ENCODE measurements at places on chromosomes 2 and 18. TPM values are rescaled to one million over a fixed set of nuclear protein-coding genes. Genes with fewer than 3 reads are reported as not detected.

DNA sequence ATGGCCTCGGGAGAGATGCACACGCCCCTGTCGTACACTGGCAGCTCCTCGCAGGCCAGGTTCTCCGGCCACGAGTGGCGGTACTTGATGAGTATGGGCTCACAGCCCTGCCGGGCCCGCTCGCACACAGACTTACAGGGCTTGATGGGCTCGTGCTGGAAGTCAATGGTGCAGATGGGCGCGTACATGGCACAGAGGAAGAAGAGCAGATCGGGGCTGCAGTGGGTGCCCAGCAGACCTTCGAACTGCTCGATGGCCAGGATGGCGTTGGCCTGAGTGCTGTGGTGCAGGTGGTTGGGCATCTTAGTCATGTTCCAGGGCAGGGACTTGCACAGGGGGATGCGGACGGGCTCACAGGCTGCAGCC lies 359 bp downstream of the FRZB start:
- DNase-seq, result no peak
- H3K27ac ChIP-seq, result no peak overlapping the region
- no peaks in the 10 kb centered on the region for H3K4me1 ChIP-seq
- H3K36me3 ChIP-seq, result no peaks in the 10 kb centered on the region
- H3K27me3 ChIP-seq, result no peaks in the 10 kb centered on the region
- H3K4me3 ChIP-seq, result peak overlapping the region; percentile 41

DNA sequence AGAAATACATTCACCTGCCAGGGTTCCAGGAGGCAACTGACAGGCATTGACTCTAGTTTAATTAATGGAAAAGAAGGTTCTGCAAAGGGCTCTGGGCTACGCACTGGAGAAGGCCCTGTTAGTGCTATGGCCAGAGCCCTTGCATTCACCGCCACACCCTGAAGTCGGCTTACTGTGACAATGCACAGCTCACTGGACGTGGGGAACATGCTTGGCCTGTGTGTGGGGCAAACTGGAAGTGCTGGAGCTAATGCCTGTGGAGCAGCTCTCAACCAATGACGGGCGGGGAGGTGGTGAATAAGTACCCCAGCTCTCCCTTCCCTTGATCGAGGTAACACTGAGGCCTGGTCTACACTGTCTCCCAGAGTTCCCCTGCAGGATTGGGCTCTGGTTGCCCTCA lies 209.8 kb downstream of the HAUS1 start:
- H3K27me3 ChIP-seq, result no peaks in the 10 kb centered on the region
- no peak overlapping the region for H3K4me3 ChIP-seq
- no peak overlapping the region for H3K27ac ChIP-seq

DLX1 gene
- not detected for total RNA-seq

DNA sequence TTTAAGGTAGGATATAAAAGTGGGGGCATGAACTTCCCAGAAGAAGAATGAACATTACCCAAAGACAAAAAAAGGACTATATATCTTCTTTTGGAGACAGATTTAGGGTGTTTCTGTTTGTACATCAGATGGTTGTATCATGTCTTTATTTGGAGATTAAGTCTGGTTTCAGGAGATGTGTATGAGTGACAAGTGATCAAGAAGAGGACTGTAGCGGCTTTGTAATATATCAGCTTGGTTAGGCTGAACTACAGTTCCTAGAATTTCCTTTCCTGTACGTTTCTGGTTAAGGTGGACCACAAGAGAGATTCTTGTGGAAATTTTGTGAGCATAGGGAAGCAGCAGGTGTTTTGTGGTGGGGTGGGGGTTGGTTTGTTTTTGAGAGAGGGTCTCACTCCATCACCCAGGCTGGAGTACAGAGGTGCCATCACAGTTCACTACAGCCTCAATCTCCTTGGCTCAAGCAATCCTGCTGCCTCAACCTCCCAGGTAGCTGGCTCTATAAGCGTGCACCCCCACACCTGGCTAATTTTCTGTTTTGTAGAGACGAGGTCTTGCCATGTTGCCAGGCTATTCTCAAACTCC lies 287.1 kb upstream of the MGAT5 start:
- H3K36me3 ChIP-seq, result no peaks in the 10 kb centered on the region
- no peaks in the 10 kb centered on the region for H3K4me1 ChIP-seq
- DNase-seq, result no peak
- no peaks in the 10 kb centered on the region for H3K27me3 ChIP-seq

DNA sequence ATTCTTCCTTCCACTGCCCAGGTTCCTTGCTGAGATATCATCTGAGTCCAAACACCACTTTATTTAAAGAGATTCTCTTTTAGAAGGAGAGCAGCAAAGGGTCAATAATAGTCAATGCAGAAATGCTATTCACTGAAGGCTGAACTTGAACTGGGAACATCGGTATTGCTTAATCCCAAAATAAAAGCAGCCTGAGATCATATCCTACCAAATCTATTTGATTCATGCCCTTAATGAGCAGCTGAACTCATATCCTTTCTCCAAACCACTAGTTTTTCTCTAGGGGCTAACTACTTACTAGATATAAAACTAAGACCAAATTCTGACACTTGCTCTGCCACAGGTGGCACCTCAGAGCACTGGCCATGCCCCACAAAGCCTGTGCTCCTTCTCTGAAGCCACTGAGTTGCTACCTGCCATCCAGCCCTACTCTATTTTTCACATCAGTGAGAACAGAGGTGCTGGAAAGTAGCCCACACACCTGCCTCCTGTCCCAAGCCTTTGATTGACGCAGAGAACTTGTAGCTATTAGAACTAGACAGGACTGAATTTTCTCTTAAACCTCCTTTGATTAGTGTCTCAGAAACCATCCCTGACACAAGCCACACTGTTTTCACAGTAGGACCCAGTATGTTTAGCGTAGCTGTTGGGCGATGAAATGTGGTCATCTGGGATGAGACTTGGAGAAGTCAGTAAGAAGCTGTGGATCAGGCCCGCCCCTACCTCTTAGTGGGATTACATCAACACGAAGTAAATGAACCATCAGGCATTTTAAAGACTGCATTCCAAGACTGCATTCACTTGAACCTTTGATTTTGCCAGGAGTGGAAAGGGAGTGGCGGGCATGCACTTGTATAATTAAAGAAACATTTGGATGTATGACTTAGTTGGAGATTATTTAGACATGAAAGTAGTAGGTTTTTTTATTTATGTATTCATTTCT lies 124.3 kb downstream of the RBMS1 start:
- no peaks in the 10 kb centered on the region for H3K36me3 ChIP-seq
- DNase-seq, result no peak
- H3K4me1 ChIP-seq, result peaks cover 5% of the 10 kb centered on the region
- H3K4me3 ChIP-seq, result no peak overlapping the region
- no peaks in the 10 kb centered on the region for H3K27me3 ChIP-seq
- H3K27ac ChIP-seq, result no peak overlapping the region

ATOH8 gene
- total RNA-seq, result 24.3 TPM

DNA sequence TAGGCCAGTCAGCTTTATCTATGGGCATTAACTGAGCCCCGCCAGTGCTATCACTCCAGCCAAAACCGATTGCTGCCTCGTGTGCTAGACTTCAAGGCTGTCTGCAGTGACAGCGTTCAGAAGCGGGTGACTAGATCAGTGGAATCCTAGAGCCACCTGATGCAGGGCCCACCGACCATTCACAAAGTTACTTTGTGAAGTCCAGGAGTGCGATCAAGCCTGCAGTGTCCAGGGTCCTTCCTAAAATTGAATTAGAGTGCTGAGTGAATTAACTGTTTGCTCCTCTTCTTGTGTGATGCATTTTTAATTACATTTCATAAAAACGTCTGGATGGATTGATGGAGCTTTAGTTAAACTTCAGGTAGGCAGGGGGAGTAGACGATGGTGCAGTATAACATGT lies 13.9 kb downstream of the PCARE start:
- no peaks in the 10 kb centered on the region for H3K4me1 ChIP-seq
- no peak for DNase-seq
- no peak overlapping the region for H3K27ac ChIP-seq
- no peak overlapping the region for H3K4me3 ChIP-seq
- H3K36me3 ChIP-seq, result no peaks in the 10 kb centered on the region
- H3K27me3 ChIP-seq, result no peaks in the 10 kb centered on the region

DNA sequence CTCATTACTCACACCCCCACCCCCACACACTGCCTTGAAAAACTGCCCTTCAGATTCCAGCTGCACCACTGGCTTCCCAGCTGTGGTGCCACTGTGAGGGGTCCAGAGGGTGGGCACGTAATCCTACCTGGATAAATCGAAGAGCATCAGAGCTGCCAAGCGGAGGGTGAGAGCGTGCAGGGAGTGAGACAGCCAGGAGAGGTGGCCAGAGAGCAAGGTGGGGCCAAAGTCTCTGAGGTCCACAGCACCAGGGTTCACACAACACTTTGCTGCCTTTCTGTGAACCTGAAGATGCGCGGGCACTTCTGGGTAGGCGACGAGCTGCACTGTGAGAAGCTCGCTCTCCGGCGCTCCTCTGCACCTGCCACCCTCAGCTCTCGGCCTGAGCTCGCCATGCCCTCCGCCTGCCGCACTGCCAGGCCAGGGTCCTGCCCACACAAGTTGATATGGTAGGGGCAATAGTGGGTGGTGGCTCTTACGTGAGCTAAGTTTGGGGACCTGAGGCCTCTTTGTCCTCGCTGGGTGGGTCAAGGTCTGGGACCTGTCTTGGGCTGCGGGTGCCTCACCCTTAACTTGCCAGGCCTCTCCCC lies 83.9 kb downstream of the MARCO start:
- H3K27me3 ChIP-seq, result no peaks in the 10 kb centered on the region
- no peaks in the 10 kb centered on the region for H3K36me3 ChIP-seq
- no peak overlapping the region for H3K27ac ChIP-seq
- no peak for DNase-seq
- H3K4me3 ChIP-seq, result no peak overlapping the region

- no peaks in the 10 kb centered on the region for H3K27me3 ChIP-seq
- H3K27ac ChIP-seq, result no peak overlapping the region
- H3K4me1 ChIP-seq, result no peaks in the 10 kb centered on the region
- no peak for DNase-seq
- no peak overlapping the region for H3K4me3 ChIP-seq
Measured at GRCh38 chr2:186984966-186985365, 136.0 kb upstream of the ZSWIM2 start.

NPAS2 gene
- total RNA-seq, result 22.8 TPM

- no peak for DNase-seq
- H3K4me1 ChIP-seq, result no peaks in the 10 kb centered on the region
- H3K4me3 ChIP-seq, result no peak overlapping the region
- no peak overlapping the region for H3K27ac ChIP-seq
Measured at GRCh38 chr2:175633227-175633626, 368.8 kb downstream of the LNPK start.

KLHL29 gene
- total RNA-seq, result 1.7 TPM

DNA sequence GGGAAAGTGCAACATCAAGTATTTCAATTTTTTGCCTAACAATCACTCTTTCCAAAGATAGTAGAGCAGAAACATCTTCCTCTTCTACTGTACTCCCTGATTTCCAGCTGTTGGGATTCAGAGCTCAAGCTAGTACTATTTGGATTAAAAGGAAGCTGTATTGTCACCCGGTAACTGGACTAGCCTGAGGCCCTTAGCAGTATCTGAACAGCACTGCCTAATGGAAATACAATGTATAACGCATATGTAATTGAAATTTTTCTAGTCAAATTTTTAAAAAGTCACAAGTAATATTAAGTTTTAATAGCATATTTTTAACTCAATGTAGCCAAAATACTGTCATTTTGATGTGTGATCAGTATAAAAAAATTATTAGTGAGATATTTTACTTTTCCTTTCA lies 86.2 kb downstream of the COX7A2L start:
- H3K36me3 ChIP-seq, result no peaks in the 10 kb centered on the region
- no peak for DNase-seq
- no peaks in the 10 kb centered on the region for H3K4me1 ChIP-seq
- no peaks in the 10 kb centered on the region for H3K27me3 ChIP-seq
- H3K27ac ChIP-seq, result no peak overlapping the region

GRCh38 chr2:201432621-201433393 lies 18.5 kb downstream of the TRAK2 start:
- H3K27me3 ChIP-seq, result no peaks in the 10 kb centered on the region
- H3K36me3 ChIP-seq, result no peaks in the 10 kb centered on the region
- H3K27ac ChIP-seq, result no peak overlapping the region

CREG2 gene
- total RNA-seq, result not detected

- no peak overlapping the region for H3K27ac ChIP-seq
- no peak overlapping the region for H3K4me3 ChIP-seq
- H3K36me3 ChIP-seq, result no peaks in the 10 kb centered on the region
- H3K4me1 ChIP-seq, result no peaks in the 10 kb centered on the region
- no peaks in the 10 kb centered on the region for H3K27me3 ChIP-seq
Measured at GRCh38 chr2:171807119-171807518, 86.9 kb downstream of the SLC25A12 start.

GRCh38 chr2:120523766-120524165 lies 177.8 kb downstream of the INHBB start:
- H3K27me3 ChIP-seq, result no peaks in the 10 kb centered on the region
- peaks cover 17% of the 10 kb centered on the region for H3K4me1 ChIP-seq
- H3K36me3 ChIP-seq, result no peaks in the 10 kb centered on the region
- no peak overlapping the region for H3K27ac ChIP-seq

TSGA10 gene
- total RNA-seq, result 1.6 TPM

DNA sequence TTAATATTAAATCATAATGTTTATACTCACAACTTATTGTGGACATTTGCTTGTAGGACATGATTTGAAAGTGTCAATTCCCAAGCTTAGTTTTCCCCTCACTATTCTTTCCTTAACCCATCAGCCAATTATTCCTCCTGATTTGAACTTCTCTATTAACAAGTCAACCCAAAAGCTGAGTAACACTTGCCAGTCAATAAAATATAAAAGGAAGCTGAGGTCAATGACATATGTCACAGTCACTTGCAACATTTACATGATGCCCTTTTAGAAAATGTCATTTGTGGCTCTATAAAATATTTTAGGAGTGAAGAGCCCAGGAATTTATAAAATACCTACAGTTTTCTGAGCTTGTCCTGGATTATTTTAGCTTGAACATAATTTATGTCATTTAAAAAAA lies 7.2 kb downstream of the CCDC68 start:
- H3K4me3 ChIP-seq, result no peak overlapping the region
- no peaks in the 10 kb centered on the region for H3K27me3 ChIP-seq
- peaks cover 20% of the 10 kb centered on the region for H3K4me1 ChIP-seq
- no peak overlapping the region for H3K27ac ChIP-seq
- no peak for DNase-seq
- H3K36me3 ChIP-seq, result no peaks in the 10 kb centered on the region

GRCh38 chr2:100691846-100692245 lies 128.1 kb upstream of the NPAS2 start:
- no peak for DNase-seq
- no peak overlapping the region for H3K27ac ChIP-seq
- H3K36me3 ChIP-seq, result no peaks in the 10 kb centered on the region
- H3K4me3 ChIP-seq, result no peak overlapping the region

SLC5A7 gene
- total RNA-seq, result not detected

B4GALT6 gene
- 3.4 TPM for total RNA-seq

GRCh38 chr2:8486141-8486540 lies 195.7 kb upstream of the ID2 start:
- H3K4me1 ChIP-seq, result no peaks in the 10 kb centered on the region
- no peaks in the 10 kb centered on the region for H3K27me3 ChIP-seq
- no peaks in the 10 kb centered on the region for H3K36me3 ChIP-seq
- H3K27ac ChIP-seq, result no peak overlapping the region

UNC80 gene
- total RNA-seq, result not detected
